Karpas-422 (cell line): ENCODE measurements at places on chromosomes 12 and 14. TPM values are rescaled to one million over a fixed set of nuclear protein-coding genes. Genes with fewer than 3 reads are reported as not detected.

The CKAP4 gene
- not detected in 2 replicates for total RNA-seq

GRCh38 chr12:127560041-127560478, 706.9 kb upstream of the TMEM132C start:
- no peaks in the 10 kb centered on the region for H3K4me1 ChIP-seq
- no peaks in the 10 kb centered on the region for H3K36me3 ChIP-seq
- DNase-seq, result no peak
- no peak overlapping the region for H3K27ac ChIP-seq
- no peak overlapping the region for H3K4me3 ChIP-seq

GRCh38 chr12:24408305-24408704, 458.8 kb upstream of the SOX5 start:
- no peaks in the 10 kb centered on the region for H3K27me3 ChIP-seq
- no peaks in the 10 kb centered on the region for H3K4me1 ChIP-seq
- H3K36me3 ChIP-seq, result no peaks in the 10 kb centered on the region
- H3K27ac ChIP-seq, result no peak overlapping the region
- no peak for DNase-seq
- H3K4me3 ChIP-seq, result no peak overlapping the region

GRCh38 chr14:85178864-85179263, 351.1 kb upstream of the FLRT2 start:
- H3K27ac ChIP-seq, result no peak overlapping the region
- H3K4me3 ChIP-seq, result no peak overlapping the region
- H3K36me3 ChIP-seq, result no peaks in the 10 kb centered on the region
- H3K4me1 ChIP-seq, result no peaks in the 10 kb centered on the region
- H3K27me3 ChIP-seq, result no peaks in the 10 kb centered on the region

DNA sequence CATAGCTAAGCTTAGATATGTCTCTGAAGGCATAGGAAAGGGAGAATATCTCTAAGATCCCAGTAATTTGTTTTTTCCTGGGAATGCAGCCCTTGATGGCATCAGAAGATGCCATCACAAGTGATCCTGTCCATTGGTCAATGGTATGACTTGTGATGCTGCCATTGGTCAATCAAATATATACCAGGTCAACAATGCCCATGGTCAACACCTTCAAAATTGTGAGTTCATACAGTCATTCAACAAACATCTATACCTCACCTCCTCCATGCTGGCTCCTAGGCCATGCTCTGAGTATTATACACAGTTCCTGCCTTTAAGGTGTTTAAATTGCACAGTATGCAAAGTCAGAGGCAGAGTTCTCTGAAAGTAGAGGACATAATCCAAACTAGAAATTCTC, 19.3 kb upstream of the IL22 start:
- no peak overlapping the region for H3K27ac ChIP-seq
- no peaks in the 10 kb centered on the region for H3K27me3 ChIP-seq
- H3K4me1 ChIP-seq, result no peaks in the 10 kb centered on the region
- no peak for DNase-seq

DNA sequence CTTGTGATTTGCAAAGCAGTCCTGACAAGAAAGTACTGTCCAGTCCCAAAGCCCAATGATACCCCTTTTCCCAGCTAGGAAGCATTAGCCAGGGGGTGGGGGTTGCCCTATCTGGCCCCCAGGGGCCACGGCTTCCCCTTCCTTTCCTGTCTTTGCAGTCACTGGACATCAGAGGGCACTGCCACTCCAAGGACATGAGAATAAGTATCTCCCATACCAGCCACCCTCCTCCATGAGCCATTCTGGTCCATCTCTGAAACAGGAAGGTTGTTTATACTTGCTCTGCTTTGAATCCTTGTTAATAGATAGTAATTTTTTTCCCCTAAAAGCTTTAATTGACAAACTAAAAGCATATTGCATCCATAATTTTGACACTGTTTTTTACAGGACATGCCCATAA, 29.7 kb downstream of the RBM19 start:
- H3K36me3 ChIP-seq, result 0 out of 2 replicates have a peak, but pooled peaks cover 10% of the 10 kb centered on the region
- H3K4me3 ChIP-seq, result no peak overlapping the region
- DNase-seq, result no peak
- no peaks in the 10 kb centered on the region for H3K27me3 ChIP-seq
- no peak overlapping the region for H3K27ac ChIP-seq

DNA sequence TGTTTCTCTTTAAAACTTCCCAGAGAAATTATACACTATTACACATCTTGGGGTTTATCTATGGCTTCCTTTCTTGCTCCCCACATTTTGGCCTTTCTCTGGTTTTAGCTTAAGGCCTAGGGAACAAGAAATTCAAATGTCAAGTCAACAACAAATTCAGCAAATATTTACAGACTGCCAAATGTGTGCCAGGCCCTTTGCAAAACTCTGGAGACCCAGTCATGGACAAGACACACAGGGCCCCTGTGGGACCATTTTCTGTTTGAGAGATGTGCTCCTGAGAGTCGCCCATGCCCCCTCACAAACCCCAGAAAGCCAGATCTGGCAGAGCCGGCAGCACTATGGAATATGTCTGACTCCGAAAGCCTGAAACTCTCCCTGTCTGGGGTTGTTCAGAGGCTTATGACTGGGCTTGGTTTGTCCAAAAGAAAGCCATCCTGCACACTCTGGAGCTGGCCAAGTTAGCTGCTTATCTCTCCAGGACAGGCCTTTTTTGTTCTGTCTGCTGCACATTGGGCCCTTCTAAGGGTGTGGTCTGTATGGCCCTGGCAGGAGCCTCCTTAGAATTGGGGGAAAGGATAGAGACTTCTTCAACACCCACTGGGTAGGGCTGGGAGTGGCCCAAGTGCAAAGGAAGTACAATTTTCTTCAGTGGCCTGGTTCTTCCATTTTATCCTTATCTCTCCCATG, 1.1 kb upstream of the KRT3 start:
- no peak for DNase-seq
- no peaks in the 10 kb centered on the region for H3K36me3 ChIP-seq
- no peaks in the 10 kb centered on the region for H3K27me3 ChIP-seq
- H3K4me3 ChIP-seq, result no peak overlapping the region

DNA sequence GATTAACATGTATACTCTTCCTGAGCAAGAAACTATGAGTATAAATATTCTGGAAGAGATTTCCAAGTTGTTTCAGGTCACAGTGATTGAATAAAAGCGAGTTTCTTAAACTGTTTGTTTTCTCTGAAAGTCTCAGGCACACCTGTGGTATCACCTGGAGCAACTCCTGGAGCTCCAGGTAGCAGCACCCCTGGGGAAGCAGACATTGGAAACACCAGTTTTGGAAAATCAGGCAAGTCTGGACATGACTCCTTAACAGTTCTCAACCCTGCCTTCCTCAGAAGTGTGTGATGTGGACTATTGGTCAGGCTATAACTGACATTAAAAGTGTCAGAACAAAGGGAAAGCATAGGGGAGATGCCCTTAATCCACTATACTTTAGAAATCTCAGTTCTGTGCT, 217.6 kb upstream of the CNTN1 start:
- H3K4me3 ChIP-seq, result no peak overlapping the region
- no peaks in the 10 kb centered on the region for H3K27me3 ChIP-seq
- H3K4me1 ChIP-seq, result no peaks in the 10 kb centered on the region
